ENCODE measurements at places on chromosomes 3 and 15.

GRCh38 chr3:52400275-52400793 is 44.6 kb downstream of the SEMA3G start:
- no peaks in the 10 kb centered on the region for H3K27me3 ChIP-seq
- peaks cover 59% of the 10 kb centered on the region for H3K36me3 ChIP-seq
- peaks cover 48% of the 10 kb centered on the region for H3K4me1 ChIP-seq

- no peak overlapping the region for H3K4me3 ChIP-seq
- H3K36me3 ChIP-seq = no peaks in the 10 kb centered on the region
- no peaks in the 10 kb centered on the region for H3K4me1 ChIP-seq
- no peak overlapping the region for H3K27ac ChIP-seq
Measured at GRCh38 chr15:92429378-92430068, 35.8 kb downstream of the ST8SIA2 start.

DNA sequence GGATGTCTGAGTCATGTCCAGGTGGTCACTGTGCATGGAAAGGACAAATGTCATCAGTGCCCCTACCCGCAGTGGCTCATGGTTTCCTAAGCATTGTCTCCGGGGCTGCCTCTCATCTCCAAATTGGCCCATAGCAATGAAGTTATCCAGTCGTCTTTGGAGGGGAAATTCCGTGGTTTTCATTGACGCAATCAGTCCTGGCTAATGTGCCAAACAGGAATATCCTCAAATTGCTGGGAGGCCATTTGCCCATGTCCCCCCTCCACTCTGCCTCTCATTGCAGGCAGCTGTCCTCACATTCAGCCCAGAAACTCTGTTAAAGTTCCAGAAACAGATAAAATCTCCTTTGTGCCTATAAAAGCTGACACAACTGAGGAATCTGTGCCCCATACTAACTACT is 81.6 kb downstream of the MCTP2 start:
- H3K27ac ChIP-seq = no peak overlapping the region
- no peak for DNase-seq
- no peaks in the 10 kb centered on the region for H3K27me3 ChIP-seq
- no peaks in the 10 kb centered on the region for H3K4me1 ChIP-seq
- no peak overlapping the region for H3K4me3 ChIP-seq

DNA sequence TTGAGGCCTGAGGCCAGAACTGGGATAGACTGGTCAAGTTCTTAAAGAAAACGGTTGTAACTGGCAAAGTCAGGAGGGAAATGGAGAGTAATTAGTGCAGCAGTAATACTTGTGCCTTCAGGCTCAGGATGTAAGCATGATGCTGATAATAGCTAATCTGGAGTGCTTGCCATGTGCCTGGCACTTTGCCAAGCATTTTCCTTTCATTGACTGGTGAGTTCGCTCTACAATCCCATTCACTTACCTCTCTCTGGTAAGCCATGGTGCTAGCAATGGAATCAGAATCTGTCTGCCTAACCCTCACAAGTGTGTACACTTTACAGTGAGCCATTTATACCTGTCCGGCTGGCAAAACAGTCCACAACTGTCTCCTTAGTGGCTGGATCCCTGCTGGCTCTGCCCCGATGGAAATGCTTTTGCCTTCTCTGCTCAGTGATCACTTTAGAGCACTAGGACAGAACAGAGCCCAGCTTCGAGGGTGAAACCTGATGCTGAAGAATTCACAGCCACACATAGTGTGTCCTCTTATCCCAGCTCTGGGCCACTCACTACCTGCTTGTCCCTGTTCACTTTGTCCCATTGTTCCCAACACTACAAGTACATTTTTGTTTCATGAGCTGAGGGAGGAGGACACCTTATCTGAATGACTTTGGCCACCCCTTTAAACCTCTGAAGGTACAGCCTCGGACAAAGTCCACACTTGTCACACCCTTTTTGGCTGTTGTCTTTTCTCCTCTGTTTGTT is 10.3 kb downstream of the CHP1 start:
- no peak overlapping the region for H3K4me3 ChIP-seq
- no peaks in the 10 kb centered on the region for H3K27me3 ChIP-seq
- H3K4me1 ChIP-seq = no peaks in the 10 kb centered on the region
- H3K27ac ChIP-seq = no peak overlapping the region
- H3K36me3 ChIP-seq = peaks cover 26% of the 10 kb centered on the region

DNA sequence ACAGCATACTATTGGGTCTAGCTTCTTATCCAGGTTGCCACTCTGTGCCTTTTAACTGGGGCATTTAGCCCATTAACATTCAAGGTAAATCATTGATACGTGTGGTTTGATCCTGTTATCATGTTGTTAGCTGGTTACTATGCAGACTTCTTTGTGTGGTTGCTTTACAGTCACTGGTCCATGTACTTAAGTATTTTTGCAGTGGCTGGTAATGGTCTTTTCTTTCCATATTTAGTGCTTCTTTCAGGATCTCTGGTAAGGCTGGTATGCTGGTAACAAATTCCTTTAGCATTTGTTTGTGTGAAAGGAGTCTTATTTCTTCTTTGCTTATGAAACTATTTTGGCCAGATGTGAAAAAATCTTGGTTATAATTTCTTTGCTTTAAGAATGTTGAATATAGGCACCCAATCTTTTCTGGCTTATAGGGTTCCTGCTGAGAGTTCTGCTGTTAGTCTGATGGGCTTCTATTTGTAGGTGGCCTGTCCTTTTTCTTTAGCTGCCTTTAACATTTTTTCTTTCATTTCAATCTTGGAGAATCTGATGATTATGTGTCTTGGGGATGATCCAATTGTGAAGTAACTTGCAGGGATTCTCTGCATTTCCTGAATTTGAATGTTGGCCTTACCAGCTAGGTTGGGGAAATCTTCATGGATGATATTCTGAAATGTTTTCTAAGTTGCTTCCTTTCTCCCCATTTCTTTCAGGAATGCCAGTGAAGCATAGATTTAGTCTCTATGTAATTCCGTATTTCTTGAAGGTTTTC is 39.3 kb downstream of the CCR1 start:
- H3K27me3 ChIP-seq = no peaks in the 10 kb centered on the region
- no peak overlapping the region for H3K27ac ChIP-seq
- no peaks in the 10 kb centered on the region for H3K36me3 ChIP-seq

GRCh38 chr3:99659032-99659431 is 20.6 kb downstream of the COL8A1 start:
- H3K4me1 ChIP-seq = peaks cover 10% of the 10 kb centered on the region
- H3K27me3 ChIP-seq = no peaks in the 10 kb centered on the region
- DNase-seq = peak; percentile 80

DNA sequence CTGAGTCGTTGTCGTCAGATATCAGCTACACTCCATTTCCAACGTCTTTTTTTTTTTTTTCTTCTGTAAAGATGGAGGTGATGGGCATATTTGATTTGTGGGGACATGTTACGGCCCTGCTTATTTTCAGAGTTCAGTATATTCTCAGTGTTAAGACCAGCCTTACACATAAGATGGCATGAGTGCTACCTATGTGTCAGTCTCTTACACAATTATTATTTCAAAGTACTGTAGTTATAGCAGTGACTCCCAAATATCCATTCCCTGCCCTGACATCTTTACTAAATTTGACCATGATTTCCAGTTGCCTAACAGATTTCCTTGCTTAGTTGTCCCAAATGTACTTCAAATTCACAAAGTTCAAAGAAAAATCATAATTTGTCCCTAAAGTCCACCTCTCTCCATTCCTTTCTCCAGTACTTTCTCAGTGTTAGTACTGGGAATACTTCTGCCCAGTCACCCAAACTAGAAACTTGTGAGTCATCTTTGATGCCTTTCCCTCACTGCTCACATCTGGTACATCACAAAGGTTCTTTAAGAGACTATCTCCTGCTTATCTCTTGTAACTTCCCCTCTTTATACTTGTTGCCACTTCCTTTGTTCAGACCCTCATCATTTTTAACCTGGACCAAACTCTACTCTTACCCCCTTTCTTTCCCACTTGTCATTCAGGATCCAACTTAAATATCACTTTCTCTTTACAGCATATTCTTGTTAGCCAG is 67.0 kb downstream of the ZNF609 start:
- H3K27me3 ChIP-seq = no peaks in the 10 kb centered on the region
- H3K4me3 ChIP-seq = no peak overlapping the region
- no peak overlapping the region for H3K27ac ChIP-seq
- no peaks in the 10 kb centered on the region for H3K36me3 ChIP-seq
- peaks cover 13% of the 10 kb centered on the region for H3K4me1 ChIP-seq
- no peak for DNase-seq

DNA sequence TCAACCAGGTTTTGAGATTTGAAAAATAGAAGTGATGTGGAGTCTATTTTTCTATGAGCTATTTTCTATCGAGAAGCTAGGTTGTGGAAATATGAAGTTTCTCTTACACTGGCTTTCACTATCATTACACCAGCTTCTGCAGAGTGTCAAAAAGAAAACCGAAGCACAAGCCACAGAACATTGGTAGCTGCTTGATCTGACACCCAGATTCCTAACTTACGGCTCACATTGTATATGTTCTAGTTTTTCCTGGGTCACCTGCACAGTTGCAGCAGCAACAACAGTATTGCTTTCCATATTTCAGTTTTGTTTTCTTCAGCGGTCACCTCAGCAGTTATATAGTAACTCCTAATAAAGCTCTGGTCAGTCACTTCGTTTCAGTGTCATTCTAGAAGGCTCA is 790.1 kb downstream of the PLOD2 start:
- no peak overlapping the region for H3K27ac ChIP-seq
- H3K36me3 ChIP-seq = no peaks in the 10 kb centered on the region
- no peak for DNase-seq
- H3K4me1 ChIP-seq = no peaks in the 10 kb centered on the region
- H3K4me3 ChIP-seq = no peak overlapping the region

DNA sequence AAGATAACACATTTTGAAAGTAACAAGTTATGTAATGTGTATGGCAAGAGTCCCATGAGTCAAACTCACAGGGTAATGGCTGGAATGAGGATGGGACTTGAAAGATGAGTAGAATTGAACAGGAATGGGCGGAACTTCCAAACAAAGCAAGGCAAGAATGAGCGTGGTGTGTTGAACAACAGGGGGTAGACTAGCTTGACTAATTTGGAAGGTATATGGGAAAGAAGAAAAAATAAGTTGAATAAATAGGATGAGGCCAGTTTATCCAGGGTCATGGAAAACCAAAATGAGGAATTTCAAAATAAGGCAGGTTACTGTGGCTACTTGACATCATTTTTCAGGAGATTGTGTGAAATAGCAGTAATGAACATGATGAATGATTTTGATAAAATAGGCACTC is 2.5 kb upstream of the DPH6 start:
- no peak overlapping the region for H3K27ac ChIP-seq
- DNase-seq = no peak
- no peaks in the 10 kb centered on the region for H3K36me3 ChIP-seq
- no peaks in the 10 kb centered on the region for H3K27me3 ChIP-seq
- no peak overlapping the region for H3K4me3 ChIP-seq

GRCh38 chr3:14299767-14300166 is 102.6 kb upstream of the SLC6A6 start:
- no peaks in the 10 kb centered on the region for H3K36me3 ChIP-seq
- peaks cover 43% of the 10 kb centered on the region for H3K4me1 ChIP-seq
- DNase-seq = no peak

DNA sequence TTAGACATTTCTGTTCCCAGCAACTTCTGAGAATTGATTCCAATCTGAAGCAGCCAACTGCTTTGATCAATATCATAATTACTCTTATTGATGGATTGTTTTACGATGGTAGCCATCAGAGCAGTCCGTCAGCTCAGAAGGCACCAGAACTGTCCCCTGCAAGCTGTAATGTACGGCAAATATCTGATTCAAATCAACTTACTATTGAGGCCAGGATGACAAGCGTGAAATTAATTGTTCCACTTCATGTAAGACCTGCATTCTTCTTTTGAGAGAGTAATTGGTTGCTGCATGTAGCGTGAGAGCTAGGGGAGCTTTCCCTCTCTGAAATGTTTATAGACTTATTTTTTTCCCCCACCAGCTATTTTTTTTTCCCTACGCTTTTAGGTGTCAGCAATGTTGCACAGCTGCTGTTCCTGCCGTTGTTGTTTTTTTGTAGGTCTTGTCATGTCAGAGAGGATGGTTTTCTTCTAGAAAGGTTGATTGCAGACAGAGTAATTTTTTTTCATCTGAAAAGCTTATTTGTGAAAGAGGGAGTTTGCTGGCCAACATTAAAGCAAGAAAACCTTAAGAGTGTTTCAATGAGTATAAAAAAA is 134.9 kb downstream of the CACNA2D3 start:
- peaks cover 4% of the 10 kb centered on the region for H3K27me3 ChIP-seq
- no peaks in the 10 kb centered on the region for H3K36me3 ChIP-seq
- DNase-seq = no peak
- no peak overlapping the region for H3K4me3 ChIP-seq
- H3K4me1 ChIP-seq = no peaks in the 10 kb centered on the region

- no peak overlapping the region for H3K27ac ChIP-seq
- H3K4me3 ChIP-seq = no peak overlapping the region
- no peaks in the 10 kb centered on the region for H3K27me3 ChIP-seq
- no peak for DNase-seq
Measured at GRCh38 chr15:100794008-100794407, 85.6 kb upstream of the ALDH1A3 start.

DNA sequence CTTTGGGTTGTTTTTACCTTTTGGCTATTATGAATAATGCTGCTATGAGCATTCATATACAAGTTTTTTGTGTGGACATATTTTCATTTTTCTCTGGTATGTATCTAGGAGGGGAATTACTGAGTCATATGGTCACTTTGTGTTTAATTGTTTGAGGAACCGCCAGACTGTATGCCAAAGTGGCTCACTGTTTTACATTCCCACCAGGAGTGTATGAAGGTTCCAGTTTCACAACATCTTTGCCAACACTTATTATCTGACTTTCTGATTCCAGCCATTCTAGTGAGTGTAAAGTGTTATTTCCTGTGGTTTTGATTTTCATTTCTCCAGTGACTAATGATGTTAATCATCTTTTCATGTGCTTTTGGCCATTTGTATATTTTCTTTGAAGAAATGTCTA is 51.8 kb downstream of the CMTM7 start:
- H3K4me1 ChIP-seq = peaks cover 8% of the 10 kb centered on the region
- H3K27ac ChIP-seq = no peak overlapping the region
- H3K27me3 ChIP-seq = no peaks in the 10 kb centered on the region
- DNase-seq = no peak

DNA sequence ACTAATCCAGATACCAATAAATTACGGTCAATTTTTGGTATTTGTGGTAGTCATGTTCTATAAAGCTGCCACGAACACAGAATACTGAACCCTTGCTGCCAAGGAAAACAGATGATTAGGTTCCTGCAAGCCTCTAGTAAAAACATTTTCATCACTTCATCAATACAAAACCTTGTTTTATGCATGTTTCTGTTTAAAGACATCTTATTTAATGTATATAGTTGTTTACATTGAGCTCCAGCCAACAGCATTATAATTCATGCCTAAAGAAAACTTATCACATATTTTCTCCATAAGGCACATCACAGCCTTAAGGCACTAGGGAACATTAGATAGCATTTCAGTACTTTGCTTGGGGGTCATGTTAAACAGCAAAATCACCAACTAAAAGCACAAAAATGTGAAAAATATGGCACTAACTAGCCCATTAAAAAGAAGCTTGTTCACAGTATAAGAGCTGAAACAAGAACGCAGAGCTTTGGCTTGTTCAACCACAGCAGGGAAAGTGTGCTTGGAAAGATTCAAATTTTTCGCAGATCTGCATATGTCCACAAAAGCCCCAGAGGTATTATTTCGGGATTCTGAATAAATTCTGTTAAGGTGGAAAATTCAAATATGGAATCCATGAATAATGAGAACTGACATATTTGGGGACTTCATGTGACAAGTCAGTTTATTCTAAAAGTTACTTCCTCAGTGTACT is 27.7 kb downstream of the POLQ start:
- H3K4me3 ChIP-seq = no peak overlapping the region
- H3K27me3 ChIP-seq = no peaks in the 10 kb centered on the region
- H3K36me3 ChIP-seq = no peaks in the 10 kb centered on the region
- H3K4me1 ChIP-seq = no peaks in the 10 kb centered on the region
- no peak for DNase-seq
- no peak overlapping the region for H3K27ac ChIP-seq

Measured in suprapubic skin (tissue), 4 donors.